ENCODE measurements at places on chromosomes 5 and 9.

GRCh38 chr5:143933451-143933850 is 121.5 kb downstream of the HMHB1 start:
- DNase-seq: no peak

GRCh38 chr9:70683841-70684240 is 269.4 kb upstream of the KLF9 start:
- DNase-seq: no peak

DNA sequence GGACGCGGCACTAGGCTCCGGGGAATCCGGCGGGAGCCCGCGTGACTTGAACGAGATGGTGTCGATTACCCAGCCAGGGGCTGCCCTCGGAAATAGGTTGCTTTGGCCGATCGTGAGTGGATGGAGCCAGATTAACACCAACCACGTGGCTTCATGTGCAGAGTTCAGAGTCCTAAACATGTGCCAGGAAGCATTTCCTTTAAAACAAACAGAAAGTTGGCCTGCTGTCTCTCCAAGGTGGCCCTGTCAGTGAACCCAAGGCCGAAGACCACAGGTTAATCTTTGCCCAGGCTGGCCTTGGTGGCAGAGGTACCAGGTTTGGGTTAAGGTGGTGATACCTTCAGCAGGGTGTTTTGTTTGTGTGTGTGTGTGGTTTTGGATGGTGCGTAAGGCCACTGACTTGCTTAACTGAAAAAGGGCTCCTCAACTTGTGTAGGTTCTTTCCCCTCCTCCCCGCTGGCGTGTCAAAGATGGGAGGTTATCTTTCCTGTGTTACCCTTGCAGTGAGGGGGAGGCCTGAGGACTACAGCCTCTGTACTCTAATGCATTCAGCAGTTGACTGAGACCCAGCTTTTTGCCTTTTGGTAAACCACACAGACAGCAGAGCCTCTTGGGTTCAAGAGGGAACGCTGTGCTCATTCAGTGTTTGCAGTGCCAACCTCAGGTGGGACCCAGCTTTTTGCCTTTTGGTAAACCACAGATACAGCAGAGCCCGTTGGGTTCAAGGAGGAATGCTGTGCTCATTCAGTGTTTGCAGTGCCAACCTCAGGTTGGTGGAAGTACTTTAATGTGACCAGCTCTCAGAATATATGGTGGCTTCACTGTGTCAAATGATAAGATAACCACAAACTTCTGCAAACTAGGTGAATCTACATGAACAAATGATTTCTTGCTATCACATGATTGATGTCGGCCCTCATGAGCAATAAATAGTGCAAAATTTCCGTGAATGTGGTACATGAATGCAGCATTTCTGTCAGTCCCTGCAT is 1.4 kb downstream of the IQGAP2 start:
- DNase-seq: peak; percentile 81

DNA sequence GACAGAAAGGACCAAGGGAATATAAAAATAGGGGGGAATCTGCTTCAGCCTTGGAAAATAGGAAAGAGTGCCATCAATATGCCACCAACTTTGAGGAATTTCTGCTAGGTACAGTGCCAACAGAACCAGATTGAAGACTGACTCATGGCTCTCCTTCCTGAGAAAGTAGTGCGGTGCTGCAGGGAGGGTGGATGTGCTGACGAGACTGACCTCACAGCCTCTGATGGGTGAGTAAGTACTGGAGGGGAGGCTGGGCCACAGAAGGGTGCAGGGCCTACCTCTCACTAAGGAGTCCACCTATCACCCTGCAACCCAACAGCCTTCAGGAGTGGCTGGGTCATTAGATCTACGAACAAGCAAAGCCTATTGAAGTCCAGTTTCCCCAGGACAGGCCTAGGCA is 187.6 kb downstream of the GABBR2 start:
- no peak for DNase-seq

DNA sequence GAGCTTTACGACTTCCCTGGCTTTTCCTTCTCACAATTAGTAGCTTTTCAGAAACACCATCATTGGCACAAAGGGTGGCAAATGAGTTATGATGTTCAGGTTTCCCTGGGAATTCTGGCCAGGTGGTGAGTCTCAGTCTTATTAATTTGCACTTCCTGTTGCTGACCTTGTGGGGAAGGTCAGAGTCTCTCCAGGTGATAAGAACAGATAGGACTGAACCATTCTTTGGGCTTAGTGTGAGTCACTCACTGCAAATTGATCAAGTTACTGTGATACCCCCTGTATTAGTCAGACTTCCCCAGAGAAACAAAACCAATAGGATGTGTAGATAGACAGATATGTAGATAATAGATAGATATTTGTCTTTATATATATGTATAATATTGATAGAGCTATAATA is 53.8 kb upstream of the RANBP3L start:
- DNase-seq: no peak

GRCh38 chr9:34610434-34611206 is 1.3 kb downstream of the RPP25L start:
- DNase-seq: no peak

GRCh38 chr9:86876621-86877196 is 70.6 kb downstream of the GAS1 start:
- DNase-seq: no peak

GRCh38 chr5:55600497-55601203 is 65.9 kb upstream of the PLPP1 start:
- DNase-seq: no peak

DNA sequence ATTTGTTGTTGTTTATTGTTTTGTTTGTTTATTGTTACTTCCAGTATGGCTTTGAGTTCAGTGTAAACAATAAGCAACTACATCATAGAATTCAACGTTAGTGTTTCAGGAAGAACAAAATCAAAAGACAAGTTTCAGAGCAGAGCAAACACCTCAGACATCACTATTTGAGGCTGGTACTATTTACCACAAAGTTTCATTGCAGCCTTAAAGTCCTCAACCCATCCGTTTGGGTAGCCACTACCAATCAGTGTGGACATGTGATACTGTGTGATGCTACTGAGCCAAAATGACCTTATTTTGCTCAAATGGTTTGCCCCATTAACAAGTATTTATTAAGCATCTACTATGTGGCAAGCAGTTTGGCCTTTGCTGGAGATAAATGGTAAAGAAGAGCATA is 458.5 kb upstream of the PTGER4 start:
- DNase-seq: no peak

DNA sequence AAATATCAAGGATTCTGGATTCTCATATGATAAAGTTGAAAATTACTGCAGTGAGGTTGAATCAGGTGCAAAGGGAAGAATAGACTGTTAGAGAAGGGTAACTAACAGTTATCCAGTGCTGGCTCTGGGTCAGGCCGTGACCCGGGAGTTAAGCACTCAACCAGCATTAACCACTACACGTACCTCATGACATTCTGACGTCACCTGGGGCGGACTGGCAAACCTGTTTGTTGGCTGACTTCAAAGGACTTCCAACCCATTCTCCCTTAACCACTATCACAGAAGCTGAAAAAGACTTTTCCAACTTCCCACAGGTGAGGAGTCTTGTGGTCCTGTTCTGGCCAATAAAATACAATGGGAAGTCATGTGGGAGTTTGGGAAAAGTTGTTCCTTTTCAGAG is 268.9 kb downstream of the ENC1 start:
- no peak for DNase-seq

DNA sequence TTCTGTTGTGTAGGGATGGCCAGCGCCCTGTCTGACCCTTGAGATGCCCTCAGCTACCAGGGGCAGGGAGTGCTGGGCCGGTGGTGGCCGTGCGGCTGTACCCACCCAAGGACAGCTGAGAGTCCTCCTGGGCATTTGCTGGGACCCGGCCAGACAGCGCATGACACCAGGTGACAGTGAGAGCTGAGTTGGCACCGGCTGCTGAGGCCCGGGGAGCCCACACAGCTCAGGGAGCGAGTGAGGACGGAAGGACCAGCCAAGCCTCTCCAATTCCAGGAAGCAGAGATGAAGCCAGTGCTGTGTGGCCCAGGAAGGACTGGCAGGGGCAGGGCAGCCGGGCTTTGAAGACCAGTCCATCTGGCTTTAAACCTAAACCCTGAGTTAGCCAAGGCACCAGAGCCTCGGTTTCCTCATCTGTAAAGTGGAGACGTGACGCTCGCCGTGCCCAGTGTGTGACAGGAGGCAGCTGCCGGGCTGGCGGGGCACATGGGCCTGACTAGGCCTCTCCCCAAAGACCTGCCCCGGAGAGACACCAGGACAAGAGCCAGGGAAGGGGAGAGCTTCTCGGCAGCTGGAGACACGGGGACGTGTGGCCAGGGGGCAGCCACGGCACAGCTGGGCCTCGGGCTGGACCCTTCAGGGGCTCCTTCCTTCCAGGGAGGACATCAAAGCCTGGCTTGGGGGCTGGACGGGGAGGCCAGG is 3.0 kb upstream of the AGPAT2 start:
- no peak for DNase-seq

DNA sequence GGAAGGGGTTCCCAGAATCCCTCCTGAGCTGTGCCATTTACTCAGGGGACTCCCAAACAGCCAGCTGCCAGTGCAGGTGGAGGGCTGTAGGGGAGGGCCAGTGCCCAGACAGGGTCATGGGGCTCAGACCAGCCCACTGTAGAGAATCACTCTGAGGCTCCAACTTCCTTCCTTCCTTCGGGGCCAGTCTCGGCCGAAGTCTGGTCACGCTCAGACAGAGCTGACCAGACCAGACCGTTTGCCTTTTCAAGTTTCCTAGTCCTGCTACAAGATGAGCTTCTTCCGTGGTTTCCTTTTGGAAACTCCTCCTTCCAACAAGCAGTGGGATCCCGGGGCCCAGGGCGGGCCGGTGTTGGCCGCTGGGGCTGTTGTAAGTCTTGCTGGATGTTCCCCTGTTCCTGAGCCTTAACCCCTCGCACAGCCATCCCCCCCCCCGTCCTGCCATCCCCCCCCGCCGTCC is 52.6 kb downstream of the SAR1B start:
- no peak for DNase-seq

DNA sequence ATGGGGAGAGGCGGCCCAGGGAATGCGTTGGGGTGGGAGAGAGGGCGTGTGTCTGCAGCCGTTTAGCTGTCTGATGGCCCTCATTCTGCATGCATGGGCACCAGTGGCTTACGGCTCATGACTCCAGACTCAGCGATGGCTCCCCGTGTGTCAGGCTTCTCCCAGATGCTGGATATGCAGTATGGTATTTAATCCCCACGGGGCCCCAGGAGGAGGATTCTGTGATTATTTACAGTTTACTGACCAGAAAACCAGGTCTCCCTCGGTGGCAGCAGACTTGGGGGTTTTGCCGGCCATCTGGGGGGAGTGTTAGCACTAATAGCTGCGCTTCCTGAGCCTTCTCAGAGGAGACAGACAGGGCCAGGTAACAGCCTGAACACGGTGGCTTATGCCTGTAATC is 4.3 kb downstream of the PRDM12 start:
- DNase-seq: no peak

DNA sequence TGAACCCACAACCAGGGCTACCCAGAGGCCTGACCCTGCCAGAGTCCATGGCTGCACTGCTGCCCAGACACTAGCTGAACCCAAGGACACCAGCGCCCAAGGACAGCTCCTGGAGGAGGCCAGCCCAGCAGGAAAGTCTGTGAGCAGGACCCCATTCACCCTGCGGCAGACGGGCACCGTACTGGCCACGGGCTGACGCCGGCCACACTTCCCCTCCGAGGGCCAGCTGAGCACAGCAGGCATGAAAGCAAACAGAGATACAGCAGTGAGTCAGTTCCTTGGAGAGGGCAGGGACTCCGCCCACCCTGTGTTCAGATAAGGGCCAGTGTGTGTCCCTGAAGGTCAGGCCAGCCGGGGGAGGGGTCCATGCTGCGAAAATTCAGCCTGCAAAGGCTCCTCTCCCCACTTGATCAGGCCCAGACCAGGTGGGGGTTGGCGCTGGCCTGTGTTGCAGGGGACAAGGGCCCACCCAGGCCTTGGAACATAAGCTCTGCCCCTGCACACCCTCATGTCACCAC is 3.2 kb downstream of the RNF208 start:
- DNase-seq: no peak

DNA sequence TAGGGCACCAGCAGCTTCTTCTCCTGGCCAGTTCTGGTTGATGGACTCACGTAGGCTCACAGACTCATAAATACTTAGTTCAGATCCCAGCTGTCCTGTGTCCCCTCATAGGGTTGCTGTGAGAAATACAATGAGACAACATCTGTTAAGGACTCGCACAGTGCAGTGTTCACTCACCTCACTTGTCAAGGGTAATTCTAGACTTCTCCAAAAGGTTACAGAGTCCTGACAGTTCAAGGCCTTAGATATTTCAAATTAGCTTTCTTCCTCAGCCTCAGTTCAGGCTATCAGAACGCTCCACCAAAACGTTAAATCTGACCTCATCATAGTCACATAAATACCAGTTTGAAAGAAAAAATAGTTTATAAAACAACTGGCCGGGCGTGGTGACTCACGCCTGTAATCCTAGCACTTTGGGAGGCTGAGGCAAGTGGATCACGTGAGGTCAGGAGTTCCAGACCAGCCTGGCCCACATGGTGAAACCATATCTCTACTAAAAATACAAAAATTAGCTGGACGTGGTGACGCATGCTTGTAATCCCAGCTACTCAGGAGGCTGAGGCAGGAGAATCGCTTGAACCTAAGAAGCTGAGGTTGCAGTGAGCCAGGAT is 106.3 kb downstream of the UGCG start:
- no peak for DNase-seq

GRCh38 chr9:77454663-77455062 is 193.5 kb downstream of the GNA14 start:
- no peak for DNase-seq

DNA sequence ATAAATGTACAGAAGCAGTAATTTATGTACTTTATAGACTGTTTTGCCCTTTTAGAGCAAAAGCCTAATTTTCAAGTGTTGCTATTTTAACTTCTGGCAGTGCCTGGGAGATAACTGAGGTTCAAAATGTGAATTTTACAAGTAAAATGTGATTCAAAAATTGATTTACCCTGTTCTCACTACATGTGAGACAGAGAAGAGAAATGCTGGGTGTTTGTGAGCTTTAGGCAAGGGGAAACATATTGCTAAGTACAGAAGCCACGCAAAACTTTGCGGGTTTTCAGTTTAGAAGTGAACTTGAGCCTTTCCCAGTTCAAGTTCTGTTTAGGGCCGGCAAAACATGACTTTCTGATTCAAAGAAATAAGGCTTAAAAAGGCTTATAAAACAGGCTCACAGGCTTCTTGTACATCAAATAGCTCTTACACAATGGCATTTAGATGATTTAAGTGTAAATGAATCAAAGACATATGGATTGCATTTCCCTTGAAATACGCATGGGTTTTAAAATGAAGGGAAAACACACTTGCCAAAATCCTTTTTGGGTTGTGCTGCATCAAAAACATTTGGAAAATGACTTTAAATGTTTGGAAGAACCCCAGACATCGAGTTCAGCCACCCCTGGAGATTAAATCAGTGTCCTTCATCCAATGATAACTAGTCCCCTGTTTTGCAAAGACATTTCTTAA is 370.8 kb upstream of the MEF2C start:
- no peak for DNase-seq

DNA sequence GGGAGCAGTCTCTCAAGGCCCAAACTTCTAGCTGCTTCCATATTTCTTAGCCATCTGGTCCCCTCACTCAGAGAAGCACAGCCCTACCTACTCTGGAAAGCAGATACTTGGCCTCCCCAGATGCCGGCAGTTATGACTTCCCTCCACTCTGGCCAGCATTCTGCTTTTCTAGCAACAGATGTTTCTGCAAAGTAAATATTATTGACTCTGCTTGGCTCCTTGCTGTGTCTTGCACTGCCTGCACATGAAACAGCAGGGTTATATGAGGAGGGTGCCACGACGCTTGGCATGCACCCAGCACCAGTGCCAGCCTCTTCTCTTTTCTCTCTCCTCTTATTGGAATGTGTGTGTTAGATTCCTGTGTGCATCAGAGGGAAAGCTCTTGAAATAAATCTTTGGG is 99.7 kb downstream of the ARHGAP26 start:
- no peak for DNase-seq
